ENCODE measurements at places on chromosomes 4 and X. TPM values are rescaled to one million over a fixed set of nuclear protein-coding genes. Genes with fewer than 3 reads are reported as not detected.

Gene NUP62CL
- under 0.01 TPM for total RNA-seq

Gene SMR3B
- not detected for total RNA-seq

Gene TCP11X2
- total RNA-seq: not detected

Gene APLN
- total RNA-seq: under 0.01 TPM

Gene PLP2
- 19.0 TPM for total RNA-seq

Gene PGRMC2
- 60.5 TPM for total RNA-seq

Gene STAP1
- not detected for total RNA-seq

Gene LGI2
- total RNA-seq: not detected

Gene IGSF1
- 0.32 TPM for total RNA-seq

Gene ADH4
- total RNA-seq: not detected

Gene RBMXL3
- not detected for total RNA-seq

DNA sequence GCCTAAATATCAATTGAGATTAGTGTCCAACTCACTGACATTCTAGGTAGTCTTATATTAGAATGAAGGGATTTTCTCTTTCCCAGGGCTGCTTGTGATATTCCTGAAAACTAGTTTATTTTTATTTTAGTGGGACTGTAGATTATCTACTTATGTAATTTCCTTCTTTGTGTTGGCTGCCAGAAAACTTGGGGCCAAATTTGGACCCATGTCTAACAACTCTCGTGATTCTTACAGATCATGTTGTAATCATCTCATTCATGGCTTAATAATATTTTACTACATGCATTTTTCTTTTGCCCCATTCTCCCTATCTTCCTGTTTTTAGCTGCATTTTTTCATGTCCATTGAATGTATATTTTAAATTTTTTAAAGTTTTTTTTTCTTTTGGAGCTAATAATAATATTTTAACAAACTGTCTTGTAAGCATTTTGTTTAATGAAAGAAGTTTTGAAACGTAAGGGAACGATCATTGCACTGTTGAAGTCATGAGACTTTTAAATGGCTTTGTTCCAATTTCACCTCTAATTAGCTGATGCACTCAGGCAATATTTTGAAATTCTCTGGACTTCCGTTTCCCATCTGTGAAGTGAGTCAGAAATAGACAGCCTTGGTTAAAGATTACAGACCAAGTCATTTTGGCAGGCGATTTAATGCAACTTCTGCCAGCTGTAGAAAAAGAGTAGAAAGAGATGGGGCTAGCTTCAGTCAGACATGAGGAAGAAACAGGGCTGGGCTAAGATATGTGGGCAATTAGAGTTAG, 14.3 kb upstream of the TDO2 start:
- DNase-seq: peak; percentile 89

GRCh38 chr4:63085091-63085490, 1324.2 kb downstream of the TECRL start:
- no peak for DNase-seq

- DNase-seq: peak; percentile 57
These were observed 7.0 kb upstream of the TXK start for GRCh38 chr4:48141048-48141447.

GRCh38 chr4:170015285-170015684, 10.9 kb downstream of the MFAP3L start:
- DNase-seq: no peak

DNA sequence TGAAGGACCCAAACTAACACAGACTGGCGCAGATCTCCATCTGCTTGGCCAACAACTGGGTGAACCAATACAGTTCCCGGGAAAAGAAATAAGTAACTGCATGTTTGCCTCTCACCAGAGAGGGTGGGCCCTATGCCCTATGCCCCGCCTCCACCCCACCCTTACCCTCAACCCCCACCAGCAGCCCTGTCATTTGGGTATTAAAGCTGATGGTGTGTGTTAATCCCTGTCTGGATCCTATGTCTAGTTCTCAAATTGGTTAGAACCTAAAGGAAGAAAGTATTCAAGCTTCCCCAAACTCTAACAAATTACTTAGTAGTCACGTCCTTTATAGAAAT, 19.0 kb downstream of the SMPX start:
- DNase-seq: no peak

- DNase-seq: no peak
These were observed 310.1 kb downstream of the PPP3CA start for GRCh38 chr4:101037249-101037648.

GRCh38 chr4:139834981-139835391, 169.4 kb downstream of the MGST2 start:
- no peak for DNase-seq

DNA sequence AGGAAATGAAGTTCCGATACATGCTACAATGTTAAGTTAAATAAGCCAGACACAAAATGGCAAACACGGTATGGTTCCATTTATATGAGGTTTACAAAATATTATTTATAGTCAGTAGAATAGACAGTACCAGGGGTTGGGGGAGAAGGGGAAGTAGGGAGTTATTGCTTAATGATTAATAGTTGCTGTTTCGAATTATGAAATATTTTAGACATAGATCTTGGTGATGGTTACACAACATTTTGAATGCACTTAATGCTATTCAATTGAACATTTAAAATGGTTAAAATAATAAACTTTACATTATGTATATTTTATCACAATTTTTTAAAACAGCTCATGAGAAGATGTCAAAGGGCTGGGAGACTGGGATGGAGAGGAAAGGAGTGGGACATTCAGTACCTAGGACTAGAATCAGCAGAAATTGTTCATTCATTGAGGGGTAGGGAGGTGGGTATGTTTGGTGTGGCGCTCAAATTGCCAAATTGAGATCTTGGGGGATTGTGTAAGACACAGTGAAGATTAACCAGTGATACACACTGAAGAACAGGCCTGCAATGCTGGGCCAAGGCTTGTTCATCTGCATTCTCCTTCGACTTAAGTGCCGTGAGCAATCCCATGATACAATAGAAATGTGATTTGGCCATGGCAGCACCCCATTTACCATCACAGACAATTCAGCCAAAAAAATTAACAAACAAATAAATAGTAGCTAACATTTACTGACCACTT, 165.6 kb upstream of the GALNT7 start:
- DNase-seq: no peak

GRCh38 chr4:84738622-84739021, 155.7 kb downstream of the CDS1 start:
- DNase-seq: no peak

- DNase-seq: peak; percentile 28
These were observed 187.5 kb upstream of the TBC1D9 start for GRCh38 chr4:140943486-140944198.

- peak; percentile 15 for DNase-seq
These were observed 55.6 kb downstream of the STIM2 start for GRCh38 chr4:26916195-26916594.

DNA sequence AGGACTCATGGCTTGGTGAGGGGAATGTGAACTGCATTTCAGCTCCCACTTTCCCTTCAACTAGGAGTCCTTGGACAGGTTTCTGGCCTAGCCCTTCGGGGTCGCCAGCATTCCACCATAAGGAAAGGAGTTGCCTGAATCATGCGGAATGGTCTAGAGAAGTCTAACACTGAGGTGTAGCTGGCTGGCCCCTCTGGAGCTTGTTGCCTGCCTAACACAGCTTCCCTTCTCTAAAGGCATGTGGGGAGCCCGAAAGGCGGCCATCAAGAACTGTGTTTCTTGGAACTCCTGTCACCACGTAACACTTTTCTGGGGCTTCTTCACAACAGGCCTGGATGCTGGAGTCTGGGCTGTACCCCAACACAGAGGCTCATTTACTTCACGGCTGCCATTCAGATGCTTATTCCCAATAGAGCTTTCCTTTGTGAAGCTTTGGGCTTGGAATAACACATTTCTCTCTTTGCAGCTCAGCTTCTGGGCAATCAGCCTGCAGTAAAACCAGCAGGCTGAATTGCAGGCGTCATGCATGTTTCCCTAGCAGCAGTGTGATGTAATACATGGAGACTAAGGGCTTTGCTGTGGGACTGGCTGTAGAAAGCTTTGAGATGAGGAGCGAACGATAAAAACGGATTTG, 5.4 kb downstream of the GABRQ start:
- no peak for DNase-seq

DNA sequence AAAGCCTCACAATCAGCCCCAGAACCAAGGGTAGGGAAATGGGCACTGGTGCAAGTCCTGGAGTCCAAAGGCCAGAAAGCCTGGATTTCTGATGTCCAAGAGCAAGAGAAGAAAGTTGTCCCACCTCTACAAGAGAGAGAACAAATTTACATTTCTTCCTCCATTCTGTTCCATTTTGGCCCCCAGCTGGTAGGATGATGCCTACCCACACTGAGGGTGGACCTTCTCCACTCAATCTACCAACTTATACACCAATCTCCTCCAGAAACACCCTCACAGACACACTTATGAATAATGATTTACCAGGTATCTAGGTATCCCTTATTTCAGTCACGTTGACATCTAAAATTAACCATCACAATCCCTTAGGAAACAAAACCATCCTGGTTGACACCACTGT, 367.8 kb upstream of the GRIA3 start:
- DNase-seq: no peak

DNA sequence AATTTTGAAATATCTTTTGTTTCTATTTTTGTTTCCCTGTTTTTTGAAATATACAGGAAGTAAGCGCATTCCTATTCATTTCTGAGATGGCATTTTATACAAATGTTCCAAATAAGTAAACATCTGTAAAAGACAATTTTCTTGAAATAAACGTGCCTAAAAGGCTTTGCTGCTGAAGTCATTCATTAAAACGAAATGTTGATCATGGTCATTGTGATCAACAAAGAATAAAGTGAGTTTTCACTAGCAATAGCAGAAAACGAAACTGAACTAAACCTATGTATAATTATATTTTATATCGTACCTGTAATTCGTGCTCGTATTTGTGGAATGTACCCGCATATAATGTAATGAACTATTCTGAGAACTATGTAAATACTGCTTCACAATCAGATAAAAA, 221.2 kb downstream of the MGST2 start:
- DNase-seq: no peak

DNA sequence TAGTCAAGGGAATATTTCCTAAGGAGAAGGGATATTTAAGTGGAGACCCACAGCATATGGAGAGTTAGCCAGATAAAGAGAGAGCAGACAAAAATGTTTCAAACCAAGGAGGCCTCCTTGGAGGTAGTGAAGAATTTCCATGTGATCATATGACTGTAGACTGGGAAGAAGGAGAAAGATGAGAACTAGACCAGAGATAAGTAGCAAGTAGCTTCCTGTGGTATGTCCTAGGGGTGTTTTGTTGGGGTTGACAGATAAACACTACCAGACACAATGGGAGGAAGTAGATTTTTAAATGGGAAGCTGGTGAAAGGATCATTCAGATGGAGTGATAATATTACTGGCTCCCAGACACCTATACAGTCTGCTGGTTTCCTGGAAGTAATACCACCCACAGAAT, 13.6 kb downstream of the SYAP1 start:
- no peak for DNase-seq

- DNase-seq: peak; percentile 39
These were observed 13.1 kb upstream of the SLC9B1 start for GRCh38 chr4:103032574-103032973.

DNA sequence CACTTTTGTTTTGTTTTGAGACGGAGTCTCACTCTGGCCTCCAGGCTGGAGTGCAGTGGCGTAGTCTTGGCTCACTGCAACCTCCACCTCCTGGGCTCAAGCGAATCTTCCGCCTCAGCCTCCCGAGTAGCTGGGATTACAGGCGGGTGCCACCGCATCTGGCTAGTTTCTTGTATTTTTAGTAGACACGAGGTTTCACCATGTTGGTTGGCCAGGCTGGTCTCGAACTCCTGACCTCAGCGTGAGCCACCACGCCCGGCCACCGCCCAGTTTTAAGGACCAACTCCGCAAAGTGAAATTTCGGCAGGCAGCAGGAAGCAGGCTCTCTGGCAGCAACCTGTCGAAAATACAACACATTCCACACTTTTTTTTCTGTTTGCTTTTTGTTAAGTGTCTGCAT, 13.4 kb downstream of the DHRSX start:
- no peak for DNase-seq

- no peak for DNase-seq
These were observed 114.8 kb upstream of the LIMCH1 start for GRCh38 chr4:41423117-41423516.

DNA sequence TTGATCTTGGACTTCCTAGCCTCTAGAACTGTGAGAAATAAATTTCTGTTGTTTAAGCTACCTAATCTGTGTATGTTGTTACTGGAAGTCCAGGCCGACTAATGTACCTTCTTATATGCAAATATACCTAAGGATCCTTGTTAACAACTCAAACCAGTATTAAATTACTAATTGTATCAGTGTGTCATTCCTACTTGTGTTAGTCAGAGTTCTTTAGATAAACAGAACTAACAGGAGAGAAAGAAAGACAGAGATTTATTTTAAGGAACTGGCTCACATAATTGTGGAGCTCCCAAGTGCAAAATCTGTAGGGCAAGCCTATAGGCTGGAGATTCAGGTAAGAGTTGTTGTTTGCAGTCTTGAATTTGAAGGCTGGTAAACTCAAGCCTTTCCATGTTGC, 120.0 kb downstream of the ADGRL3 start:
- DNase-seq: no peak

DNA sequence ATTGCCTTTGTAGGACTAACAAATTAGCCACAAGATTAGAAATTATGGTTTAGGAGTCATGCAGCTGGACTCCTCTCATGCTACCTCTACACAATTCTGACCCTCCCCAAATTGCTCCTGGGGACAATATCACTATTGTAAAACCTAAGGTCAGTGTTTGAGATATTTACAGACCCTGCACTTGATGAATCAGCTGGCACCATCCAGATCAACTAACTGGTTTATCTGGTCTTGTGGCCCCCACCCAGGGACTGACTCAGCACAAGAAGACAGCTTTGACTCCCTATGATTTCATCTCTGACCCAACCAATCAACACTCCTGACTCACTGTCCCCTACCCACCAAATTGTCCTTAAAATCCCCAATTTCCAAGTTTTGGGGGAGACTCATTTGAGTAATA, 192.4 kb downstream of the STPG2 start:
- no peak for DNase-seq

DNA sequence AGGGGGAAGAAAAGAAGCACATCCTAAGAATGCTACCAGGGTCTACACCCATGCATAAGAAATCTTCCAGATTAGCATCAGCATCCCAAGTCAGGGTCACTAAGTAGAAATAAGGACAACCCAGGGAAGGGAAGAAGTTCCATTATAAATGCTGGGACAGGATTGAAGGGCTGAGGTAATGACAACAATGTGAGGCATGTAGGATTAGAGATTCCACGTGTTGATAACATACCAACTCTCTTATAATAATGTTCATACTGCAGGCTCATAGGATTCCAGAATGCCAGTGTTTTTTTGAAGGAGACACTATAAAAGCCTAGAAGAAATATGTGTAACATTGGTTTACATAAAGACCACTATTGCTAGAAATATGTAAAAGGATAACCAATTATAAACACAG, 201.2 kb downstream of the MID1IP1 start:
- DNase-seq: peak; percentile 15

GRCh38 chr4:8278421-8279287, 9.1 kb downstream of the HTRA3 start:
- DNase-seq: peak; percentile 87

All from fibroblast of villous mesenchyme (primary cell).